Activated CD4-positive, alpha-beta T cell treated with anti-CD3 and anti-CD28 coated beads, Interleukin-2, amount 50 U/mL, for 48 hours (primary cell): ENCODE measurements at places on chromosomes 11 and 22.

GRCh38 chr11:7275133-7275532, 23.4 kb downstream of the SYT9 start:
- DNase-seq = no peak

DNA sequence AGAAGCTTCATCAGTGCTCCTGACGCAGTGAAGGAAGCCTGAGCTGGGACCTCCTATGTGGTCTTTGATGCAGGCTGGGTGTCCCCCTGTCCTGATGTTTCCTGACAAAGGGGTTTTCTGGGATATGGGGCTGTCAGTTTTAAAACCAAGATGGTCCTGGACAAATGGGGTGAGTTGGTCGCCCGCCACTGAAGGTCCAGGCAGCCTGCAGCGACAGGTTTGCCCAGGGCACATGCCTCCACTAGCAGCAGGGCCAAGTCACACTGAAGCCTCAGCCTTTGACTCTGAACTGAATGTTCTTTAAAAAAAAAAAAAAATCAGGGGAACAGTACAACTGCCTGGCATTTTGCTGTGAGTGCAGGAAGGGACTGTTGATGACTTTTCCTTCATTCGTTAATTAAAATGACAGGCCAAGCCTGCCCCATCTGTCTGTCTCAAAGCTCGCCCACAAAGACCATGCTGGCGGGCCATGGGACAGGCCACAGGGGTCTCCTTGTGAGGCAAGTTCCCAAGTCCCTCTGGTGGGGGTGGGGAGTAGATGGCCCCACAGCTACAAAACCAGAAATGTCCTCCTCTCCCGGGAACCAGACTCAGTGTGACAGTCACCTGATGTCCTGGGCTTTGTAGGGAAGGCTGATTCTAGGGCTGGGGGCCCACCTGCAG, 274.8 kb downstream of the CTTN start:
- no peak for DNase-seq

DNA sequence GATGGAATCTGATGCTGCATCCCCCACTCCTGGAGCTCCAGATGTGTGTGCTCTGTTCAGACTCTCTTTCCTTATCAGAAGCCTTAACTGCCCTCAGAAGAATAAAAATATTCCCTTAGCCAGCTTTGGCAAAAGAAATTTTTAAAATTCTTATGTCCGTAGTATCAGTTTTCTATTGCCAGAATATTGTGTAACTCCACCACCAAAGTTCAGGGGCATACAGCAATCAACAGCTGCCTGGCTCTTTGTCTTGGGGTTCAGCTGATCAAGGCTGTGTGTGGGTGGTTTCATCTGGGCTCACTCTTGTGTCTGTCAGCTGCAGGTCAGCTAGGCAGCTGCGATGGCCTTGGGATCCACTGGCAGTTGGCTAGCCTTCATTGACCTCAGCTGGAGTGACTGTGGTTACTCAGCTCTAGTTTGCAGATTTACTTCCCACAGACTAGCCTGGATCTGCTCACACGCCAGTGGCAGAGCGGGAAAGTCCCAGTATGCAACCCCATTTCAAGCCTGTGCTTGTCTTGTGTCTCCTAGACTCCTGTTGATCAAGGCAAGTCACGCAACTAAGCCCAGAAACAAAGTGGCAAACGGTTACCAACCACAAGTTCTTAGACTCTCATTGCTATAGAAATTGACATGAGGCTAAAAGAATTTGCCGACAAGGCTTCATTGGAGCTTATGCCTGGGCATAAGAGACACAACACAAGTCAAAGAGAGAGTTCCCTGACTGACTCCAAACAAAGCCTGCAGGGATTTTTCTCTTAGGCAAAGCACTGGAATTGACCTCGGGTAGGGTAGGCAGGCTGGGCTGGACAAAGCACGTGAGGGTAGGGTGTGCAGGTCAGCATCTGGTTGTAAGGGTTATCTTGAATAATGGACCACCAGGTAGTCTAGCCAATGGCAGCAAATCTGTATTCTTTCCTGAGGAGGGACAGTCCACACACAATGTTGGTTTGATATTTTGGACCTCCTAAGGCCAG, 7.5 kb downstream of the TMEM138 start:
- no peak for DNase-seq

DNA sequence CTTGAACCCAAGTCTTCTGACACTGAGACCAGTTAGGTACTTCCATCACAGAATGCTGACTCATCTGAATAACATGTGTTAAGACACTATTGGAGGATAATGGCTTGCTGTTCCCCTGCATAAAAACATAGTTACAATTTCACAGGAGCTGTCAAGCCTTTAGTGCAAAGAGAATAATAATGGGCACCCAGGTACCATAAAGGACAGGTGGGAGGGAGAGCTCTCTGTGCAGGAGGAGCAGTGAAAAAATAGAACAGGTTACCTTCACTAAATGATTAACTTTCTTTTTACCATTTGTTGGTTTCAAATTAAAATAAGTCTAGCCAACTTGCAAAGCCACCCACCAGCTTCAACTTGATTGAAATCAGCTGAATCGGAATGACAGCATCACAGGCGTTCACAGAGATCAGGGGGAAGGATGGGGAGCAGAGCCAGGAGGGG, 173.2 kb downstream of the DSCAML1 start:
- DNase-seq = no peak

DNA sequence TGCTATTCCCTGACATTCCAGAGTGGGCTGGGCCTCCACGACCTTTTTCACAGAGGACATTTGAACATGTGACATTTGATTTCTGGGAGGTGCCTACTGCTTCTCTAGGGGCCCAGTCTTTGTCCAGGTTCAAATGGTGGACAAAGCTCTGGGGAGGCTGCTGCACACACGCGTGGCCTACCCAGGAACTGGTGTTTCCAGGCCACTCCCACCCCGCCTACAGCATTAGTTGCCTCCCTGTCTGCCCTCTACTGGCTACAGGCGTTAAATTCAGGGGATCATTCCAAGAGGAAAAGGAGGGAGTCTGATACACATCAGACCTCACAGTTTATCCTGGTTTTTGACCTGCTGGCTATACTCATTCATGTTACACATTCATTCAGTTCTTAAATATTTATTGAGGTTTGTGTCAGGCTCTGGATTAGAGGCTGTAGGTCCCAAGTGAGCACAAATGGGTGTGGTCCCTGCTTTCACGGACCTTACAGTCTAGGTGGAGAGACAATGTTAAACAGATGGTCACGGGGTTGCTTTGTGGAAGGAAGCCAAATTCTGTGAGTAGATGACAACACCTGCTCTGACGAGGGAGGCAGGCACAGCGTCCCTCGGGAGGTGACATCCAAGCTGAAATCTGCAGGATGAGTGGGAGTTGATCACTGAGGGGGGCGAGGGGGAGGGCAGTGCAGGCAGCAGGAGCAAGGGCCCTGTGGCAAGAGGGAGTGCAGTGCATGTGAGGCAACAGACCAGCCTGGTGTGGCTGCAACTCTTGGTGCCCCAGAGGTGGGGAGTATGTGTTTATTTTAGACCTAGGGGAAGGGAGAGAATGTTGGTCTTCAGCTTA, 11.8 kb downstream of the TUB start:
- peak; percentile 75 for DNase-seq

DNA sequence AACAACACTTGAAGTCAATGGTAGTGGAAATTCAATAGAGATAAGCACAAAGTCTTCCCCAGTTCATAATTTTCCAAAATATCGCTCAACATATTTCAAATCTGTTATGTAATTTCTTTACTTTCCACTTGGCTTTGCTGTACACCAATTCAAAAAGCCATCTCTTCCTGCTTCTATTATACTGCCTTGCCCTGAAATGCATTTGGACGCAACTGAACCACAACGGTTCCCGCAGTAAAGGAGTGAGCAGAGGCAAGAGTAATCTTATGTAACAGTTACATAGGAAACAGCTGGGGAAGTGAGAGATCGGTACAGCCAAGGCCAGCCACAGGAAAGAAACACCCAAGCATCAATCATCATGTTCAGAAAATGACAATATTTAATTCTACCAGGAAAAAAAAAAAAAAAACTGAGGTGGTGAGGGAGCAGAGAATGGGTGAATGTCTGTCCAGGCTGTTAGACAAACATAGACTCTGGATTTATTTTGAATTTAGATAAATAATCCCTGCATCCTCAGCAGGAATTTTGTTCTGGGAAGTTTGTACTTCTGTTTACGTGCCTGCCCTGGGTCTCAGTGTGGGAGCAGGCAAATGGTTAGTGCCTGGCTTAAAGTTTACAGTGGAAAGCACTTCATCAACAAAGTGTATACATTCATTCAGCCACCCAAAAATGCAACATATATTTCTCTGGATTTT, 392.2 kb downstream of the ETS1 start:
- DNase-seq = peak; percentile 49

DNA sequence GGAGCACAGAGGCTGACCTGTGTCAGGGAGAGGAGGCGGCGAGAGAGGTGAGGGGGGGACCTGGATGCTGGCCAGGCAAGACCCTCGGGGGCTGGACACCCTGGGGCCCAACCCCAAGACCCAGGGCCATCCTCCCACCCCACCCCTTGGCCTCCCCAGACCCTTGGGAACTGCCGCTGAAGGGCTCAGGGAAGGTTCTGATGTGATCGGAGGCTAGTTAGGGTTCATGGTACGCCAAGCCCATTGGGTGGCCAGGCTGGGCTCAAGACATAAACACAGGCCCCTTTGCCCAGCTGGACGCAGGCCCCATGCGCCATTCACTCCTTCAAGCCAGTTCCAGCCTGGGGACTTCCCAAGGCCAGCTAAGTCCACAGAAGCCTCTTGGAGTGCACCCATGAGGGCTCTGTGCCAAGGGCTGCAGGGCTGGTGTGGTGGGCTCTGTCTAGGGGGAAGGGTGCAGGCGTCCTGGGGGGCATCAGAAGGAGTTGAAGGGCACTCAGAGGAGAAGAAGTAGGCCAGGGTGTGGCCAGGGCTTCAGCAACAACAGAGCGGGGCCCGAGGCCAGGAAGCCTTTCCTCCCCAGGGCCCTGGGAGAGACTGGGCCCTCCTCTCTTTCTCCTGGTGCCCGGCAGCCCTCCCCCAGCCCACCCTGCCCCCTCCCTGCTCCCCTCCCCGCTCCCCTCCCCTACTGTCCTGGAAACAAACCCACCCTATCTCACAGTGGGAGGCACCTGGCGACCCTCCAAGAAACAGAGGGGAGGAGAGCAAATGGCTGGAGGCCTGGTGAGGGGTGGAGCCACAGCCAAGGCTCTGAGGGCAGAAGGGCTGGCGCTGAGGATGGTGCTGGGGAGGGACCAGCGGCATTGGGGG, 12.9 kb downstream of the TSPAN32 start:
- DNase-seq = no peak

- DNase-seq = no peak
Observed at GRCh38 chr22:38699784-38700183, 959 bp downstream of the JOSD1 start.

DNA sequence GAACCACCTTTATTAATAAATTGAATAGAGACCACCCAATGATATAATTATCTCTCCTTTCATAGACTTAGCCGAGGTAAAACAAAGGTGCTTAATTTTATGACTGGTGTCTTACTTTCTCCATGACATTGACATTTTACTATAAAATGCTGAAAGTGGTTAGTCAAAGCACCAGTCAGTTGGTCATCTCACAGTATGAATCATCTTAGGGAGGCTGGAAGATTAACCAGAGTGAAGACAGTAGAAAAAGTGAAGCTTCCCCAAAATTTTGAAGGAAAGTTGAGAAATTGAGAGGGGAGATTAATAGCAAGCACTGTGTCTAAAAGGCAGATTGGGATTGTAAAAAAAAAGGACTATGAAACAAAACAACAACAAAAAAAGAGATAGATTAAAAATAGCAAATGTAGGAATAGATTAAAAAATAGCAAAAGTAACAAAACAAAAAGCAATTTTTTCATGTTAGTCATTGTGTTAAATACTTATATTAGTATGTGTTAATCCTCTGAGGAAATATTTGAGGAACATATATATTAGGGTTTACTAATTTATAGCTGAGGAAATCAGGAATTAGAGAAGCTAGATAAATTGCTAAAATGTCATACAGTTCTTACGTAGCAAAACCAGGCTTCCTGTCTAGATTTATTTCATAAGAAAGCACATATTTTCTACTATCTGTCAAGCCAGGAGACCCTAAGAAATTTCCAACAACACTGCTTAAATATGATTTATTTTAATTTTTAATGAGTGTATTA, 557.3 kb upstream of the ANO5 start:
- no peak for DNase-seq

DNA sequence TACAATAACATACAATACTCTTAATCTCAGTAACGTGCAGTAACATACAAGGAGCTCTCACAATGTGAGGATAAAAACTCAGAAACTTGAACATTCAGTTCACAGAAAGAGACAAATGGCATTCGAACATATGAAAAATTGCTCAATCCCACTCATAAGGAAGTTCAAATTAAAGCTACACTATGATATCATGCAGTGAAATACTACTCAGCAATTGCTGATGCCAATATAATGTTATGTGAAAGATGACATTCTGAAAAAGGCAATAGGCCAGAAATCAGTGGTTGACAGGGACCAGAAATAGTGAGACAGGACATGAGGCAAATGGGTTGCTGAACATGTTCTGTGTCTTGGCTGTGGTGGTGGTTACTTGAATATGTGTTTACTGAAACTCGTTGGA, 33.7 kb upstream of the PITPNB start:
- DNase-seq = no peak

DNA sequence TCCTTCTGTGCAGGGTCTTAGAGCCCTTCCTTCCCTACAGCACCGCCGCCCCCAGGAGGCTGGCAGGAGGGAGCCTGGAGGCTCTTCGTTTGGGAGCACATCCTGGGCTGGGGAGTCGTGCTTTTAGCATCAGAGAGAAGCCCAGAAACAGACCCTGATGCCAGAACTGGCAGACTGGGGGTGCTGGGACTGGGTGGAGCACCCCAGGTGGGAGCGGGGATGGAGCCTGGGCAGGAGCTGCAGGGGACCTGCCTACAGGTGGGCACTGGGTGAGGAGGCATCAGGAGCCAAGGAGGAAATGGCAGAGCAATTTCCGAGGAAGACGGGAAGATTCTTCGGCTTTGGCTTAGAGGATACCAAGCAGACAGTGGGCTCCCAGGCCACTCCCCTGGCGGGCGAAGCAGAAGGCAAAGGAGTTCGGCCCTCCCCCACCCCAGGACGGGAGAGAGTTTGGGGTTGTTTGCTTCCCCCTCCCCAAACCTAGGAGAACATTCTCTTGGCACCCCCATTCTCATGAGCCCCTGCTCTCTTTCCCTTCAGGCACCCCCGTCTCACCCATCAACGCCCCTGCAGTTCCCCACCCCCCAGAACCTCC, 1.1 kb downstream of the SYT7 start:
- DNase-seq = no peak

DNA sequence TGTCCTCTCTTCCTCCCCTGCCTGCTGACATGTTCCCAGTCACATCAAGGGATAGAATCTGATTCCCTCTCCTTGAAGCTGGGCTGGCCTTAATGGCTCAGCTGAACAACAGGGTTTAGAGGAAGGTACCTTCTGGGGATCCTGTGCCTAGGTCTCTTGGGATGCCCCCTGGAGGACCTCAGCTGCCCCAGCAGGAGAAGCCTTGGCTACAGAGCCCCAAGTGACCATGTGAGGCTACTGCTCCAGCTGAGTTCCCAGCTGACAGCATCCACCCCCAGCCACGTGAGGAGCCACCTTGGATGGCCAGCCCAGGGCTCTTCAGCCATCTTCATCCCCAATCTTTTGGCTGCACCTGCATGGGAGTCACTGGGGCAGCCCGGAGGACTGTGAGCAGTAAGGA, 1499.3 kb downstream of the TBC1D22A start:
- no peak for DNase-seq

GRCh38 chr11:127218275-127218608, 217.7 kb upstream of the KIRREL3 start:
- no peak for DNase-seq

GRCh38 chr22:18999008-18999407, 62.9 kb upstream of the PRODH start:
- DNase-seq = peak; percentile 31
